Activated T-cell treated with anti-CD3 and anti-CD28 coated beads, Interleukin-2, amount 50 U/mL, for 48 hours (primary cell): ENCODE measurements at places on chromosomes 1 and 21.

DNA sequence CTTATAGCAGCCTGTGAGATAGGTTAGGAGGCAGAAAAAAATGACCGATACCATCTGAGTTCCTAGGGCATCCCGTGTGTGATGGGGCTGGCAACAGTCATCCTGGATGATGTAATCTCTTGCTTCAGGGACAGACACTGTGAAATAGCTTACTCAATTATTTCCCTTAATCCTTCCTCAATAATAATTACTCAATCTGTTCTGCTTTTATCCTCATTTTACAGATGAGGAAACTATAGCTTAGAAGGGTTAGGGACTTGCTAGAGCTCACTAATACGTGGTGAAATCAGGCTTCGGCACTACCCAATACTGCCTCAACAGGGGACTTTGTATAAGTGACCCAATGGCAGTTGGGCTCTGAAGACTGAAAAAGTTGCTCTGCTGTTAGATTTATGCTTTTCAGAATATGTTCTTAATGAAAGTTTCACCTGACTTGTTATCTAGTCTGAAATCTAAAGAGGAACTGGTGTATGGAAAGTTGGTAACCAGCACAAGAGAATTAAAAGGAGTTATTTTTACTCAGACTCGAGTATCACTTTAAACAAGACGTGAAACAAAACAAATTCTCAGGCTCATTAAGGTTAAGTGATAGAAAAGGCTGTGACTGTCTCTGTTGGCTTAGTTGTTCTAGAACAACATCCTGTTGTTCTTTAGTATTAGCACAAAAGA, 14.4 kb downstream of the CD55 start:
- DNase-seq: no peak

DNA sequence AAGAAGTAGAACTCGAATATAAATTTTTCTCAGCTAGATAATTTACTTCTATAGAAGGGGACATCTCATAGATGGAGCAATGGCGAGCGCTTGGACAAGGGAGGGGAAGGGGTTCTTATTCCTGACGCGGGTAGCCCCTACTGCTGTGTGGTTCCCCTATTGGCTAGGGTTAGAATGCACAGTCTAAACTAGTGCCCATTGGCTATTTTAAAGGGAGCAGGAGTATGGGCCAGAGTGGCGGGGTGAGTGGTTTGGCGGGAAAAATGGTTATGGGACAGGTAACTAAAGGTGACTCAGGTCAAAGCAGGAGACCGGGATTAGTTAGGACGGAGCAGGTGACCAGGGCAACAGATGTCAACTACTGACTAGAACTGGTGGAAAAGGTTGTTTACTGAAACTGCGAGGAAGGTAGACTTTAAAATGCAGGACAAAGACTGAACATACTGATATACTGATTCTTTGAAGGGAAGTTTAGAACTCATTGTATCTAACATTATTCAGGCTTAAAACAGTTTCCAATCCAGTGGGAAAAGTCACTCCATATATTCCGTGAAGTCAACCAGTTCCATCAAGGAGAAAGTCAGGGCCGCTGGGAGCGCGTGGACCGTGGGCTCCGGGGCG, 940 bp upstream of the ATAD3A start:
- DNase-seq: peak; percentile 56

GRCh38 chr1:61604684-61605083, 120.3 kb downstream of the TM2D1 start:
- DNase-seq: no peak

DNA sequence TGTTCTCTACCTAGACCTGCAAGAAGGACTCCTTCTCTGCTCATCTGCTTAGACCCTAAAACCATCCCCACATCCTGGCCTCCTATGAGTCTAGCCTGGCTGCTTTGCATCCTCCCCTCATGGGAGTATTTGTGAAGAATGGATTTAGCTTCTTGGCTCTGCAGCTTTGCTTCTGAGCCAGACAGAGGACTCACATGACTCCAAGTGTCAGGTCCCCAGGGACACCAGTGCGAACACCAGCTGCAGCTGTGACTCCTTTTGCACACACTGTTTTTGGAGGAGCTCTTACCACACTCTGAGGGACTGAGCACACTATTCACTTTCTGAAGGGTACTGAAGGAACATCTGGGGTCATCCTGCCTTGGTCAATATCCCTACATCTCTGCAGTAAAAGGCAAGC, 131.8 kb upstream of the SGIP1 start:
- DNase-seq: no peak

DNA sequence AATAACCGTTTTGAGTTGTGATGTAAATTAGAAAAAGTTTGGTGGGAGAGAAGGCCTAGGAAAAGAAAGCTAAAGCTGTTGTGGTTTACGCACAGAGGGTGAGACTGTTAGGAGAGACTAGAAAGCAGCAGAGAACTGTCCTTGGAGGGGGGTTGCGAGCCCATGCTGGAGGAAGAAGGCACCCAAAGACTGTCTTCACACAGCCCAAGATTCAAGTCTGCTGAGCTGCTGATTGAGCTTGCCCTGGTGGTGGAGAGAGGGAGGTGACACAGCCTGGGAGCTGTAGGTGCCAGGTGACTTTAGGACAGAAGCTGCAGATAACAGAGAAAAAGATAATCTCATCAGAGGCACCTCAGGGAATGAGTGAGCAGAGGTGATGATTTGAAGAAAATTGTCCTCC, 18.3 kb upstream of the TLR5 start:
- DNase-seq: no peak
